ENCODE measurements at places on chromosomes 11 and 22.

DNA sequence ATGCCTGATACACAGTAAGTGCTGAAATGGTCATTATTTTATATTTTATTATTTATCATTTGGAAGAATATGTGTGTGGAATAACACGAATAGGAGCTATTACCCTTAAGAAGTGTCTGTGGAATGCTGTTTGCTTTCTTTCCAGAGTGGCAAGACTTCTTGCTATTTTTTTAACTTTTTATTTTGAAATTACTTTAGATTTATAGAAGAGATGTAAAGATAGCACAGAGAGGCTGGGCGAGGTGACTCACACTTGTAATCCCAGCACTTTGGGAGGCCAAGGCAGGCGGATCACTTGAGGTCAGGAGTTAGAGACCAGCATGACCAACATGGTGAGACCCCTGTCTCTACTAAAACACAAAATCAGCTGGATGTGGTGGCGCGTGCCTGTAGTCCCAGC, 58.9 kb upstream of the PAX6 start:
- DNase-seq: no peak

GRCh38 chr22:39314251-39314971, 5.0 kb downstream of the RPL3 start:
- no peak for DNase-seq

DNA sequence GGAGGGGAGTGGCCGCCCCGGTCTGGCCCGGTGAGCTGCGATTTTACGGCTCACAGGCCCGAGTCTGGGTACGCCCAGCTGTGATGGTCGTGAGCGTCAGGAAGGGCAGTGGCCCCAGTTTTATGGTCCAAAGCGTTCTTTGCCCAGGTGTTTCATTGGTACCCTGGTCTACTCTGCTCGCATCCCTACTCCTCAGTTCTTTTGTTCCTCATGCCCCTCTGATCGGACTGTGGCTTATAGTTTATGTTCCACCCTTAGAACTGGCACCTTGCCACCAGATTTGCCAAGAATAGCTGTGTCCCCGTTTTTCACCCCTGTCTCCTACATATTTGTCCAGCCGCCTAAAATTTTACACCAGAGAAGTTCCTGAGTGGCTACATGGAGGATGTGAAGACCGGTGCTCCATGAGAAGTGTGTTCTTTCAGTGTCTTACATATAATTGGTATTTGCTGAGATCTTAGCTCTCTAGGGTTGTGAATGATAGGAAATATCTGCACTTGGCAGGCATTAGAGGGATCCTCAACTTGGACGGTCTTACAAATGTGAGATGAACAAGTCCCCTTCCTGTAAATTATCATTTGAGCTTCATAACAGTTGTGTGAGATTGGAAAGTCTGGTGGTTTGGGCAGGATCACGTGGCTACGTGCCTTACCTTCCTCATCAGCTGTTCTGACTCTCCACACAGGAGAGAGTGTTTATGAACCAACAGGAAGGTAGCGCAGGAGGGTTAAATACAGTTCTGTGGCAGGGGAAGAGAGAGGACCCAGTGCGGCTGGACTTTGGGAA, 1.1 kb downstream of the PANX1 start:
- DNase-seq: no peak

DNA sequence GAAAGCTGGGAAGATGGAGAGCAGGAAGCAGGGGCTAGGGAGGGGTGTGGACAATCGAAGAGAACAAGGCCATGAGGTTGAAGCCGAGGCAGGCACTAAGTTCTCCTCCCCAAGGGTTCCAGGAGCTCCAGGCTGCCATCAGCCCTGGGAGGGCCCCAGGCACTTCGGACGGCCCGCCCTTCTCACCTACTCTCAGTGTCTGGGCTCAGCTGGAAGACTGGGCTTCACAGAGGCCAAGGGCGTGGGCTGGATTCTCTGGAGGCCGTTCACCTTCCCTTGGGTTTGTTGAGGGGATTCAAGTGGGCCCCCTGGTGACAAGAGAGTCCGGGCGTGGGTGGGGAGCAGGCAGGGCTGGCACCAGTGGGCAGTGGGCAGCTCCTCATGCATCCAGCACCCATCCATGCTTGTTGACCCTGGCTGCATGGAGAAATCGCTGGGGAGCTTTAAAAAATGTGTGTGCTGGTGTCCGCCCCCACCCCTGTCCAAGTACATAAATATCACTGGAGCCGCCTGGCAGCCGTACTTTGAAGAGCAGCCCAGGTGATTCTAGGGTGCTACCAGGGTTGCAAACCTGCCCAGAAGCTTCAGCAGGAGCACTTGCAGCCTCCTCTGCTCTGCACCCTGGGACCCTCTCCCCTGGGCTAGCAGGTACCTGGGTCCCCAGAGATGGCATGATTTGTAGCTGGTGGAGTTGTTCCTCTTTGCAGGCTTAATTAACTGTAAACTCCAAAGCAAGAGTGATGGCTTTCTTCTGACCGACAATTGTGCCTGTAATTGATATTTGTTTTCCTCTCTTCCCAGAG, 74.3 kb downstream of the RTL6 start:
- peak; percentile 41 for DNase-seq

GRCh38 chr11:63871962-63872799, 33.3 kb downstream of the MARK2 start:
- DNase-seq: peak; percentile 66

GRCh38 chr11:80973786-80974185, 1533.0 kb upstream of the TENM4 start:
- no peak for DNase-seq

GRCh38 chr11:61769169-61769920, 16.9 kb downstream of the MYRF start:
- DNase-seq: peak; percentile 59

- no peak for DNase-seq
Measured at GRCh38 chr11:105823495-105824033, 198.5 kb downstream of the MSANTD4 start.

- no peak for DNase-seq
Measured at GRCh38 chr11:114623720-114624119, 28.1 kb upstream of the NXPE4 start.

DNA sequence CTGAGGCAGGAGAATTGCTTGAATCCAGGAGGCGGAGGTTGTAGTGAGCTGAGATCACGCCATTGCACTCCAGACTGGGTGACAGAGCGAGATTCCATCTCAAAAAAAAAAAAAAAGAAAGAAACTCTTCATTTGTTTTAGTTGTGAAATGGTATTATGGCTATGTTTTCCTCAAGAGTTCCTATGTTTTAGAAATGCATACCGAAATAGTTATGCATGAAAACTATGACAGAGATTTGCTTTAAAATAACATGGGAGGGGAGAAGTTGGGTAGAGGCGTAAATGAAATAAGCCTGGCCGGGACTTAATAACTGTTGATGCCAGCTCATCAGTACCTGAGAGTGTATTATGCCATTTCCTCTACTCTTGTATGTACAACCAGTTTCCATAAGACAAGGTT, 48.3 kb downstream of the FEZ1 start:
- DNase-seq: no peak

GRCh38 chr22:43498856-43499253, 87.0 kb downstream of the MPPED1 start:
- no peak for DNase-seq

Measured in ecto neural progenitor cell (in vitro differentiated cells).